ENCODE measurements at places on chromosomes 3 and 15.

GRCh38 chr3:52288674-52289073 lies 1.0 kb downstream of the GLYCTK start:
- DNase-seq = no peak

- DNase-seq = no peak
Observed at GRCh38 chr3:72275331-72275751, 490.4 kb upstream of the PROK2 start.

DNA sequence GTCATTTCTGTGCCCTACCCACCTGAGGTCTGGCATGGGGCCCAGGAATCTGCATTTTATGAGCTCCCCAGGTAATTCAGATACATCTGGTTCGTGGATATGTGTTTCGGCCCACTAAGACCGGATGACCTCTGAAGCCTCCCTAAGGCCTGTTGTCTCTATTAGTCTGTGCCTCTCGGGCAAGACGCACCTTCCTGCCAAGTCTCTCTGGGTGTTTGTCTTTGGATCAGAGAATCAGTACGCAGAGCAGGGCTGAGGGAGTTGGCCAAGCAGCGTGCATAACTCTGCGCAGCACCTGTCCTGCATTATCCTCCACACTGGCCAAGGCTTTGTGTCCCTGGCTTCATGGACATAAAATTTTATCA lies 181.0 kb downstream of the THSD4 start:
- no peak for DNase-seq

- DNase-seq = no peak
Observed at GRCh38 chr3:102457644-102458043, 22.8 kb downstream of the ZPLD1 start.

- no peak for DNase-seq
Observed at GRCh38 chr3:182399978-182400737, 393.1 kb upstream of the ATP11B start.

- no peak for DNase-seq
Observed at GRCh38 chr15:66239514-66239913, 14.0 kb downstream of the MEGF11 start.

DNA sequence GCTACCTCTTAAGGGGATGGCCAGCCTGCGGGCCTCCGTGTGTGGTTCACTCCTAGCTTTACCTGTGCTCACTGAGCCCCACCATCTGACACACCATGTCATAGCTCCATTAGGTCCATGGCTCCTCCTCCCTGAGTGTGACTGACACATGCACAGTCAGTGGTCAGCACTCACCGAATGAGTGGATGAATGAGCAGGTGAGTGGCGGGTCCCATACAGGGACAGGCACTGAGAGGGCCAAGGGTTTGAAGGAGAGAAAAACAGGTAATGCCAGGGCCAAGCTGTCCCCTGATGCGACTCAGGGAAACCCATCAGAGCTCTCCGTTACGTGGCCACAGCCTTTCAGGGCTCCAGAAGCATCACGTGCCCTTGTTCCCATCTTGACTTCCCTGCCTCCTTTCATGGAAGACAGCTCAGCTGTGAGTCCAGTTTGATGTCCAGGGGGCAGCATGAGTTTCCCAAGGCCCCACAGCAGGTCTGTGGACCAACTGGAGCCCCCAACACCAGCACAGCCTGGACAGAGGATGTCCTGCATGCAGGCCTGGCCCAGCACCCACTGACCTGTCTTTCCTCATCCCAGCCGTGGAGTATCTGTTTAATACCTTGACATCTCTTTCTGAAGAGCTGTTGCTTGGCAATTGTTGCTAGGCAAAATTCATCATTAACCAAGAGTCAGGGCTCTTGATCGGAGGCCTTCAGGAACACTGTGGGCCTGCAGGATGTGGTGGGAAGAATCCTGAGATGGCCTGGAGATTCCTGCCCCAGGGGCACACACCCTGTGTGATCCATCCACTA lies 84.4 kb downstream of the PLXNA1 start:
- no peak for DNase-seq

GRCh38 chr15:78691851-78692421 lies 50.9 kb upstream of the CHRNB4 start:
- no peak for DNase-seq

- DNase-seq = no peak
Observed at GRCh38 chr3:151459358-151459757, 1.5 kb downstream of the IGSF10 start.

- DNase-seq = no peak
Observed at GRCh38 chr3:154022606-154023005, 98.6 kb upstream of the ARHGEF26 start.

DNA sequence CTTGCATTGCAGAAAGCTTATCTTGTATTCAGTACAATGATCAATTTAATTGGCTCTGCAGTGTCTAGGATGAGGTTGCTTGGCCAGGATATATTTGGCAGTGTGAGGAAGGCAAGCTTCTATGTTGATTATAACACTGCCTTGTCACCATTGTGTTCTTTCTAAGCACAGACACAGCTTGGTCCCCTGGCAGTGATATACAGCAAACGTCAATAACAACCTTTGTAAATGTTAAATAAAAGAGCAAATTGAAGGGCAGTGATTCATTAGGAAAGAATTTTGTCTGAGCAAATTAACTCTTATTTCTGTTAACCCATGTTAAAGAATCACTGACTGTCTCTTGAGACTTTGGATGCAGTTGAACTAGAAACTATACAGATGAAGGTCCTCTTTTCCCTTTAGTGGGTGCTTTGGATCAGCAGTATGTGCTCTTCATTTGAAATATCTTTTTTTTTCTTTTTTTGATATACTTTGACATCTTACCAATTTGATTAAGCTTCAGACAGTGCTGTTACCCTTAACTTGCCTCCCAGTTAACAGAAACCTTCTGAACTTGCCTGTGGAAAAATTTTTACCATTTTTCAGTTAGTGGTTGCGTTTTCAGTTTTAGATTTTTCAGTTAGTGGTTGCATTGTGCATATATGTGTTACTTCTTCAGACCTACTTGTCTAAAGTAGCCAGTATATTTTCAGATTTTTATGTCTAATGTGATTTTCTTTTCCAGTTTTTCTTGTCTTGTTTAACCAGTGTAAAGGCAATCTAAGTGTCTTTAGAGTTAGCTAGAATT lies 199.8 kb downstream of the TCF12 start:
- no peak for DNase-seq

DNA sequence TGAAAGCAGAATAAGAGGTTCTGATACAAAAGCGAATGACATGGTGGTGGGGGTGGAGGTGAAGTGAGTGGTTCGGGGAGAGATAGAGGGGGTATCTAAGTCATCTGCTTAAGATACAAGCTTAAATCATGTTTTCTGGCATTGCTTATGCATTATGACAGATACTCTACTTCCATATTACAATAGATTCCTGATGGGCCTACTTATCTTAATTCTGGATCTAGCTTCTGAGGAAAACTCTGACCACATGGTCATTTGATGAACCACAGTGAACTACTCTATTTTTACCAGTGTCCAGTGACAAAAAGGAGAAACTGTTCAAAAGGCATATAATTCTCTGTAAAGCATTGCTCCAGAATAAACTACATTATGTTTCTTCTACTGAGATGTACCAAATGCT lies 673.7 kb upstream of the CCDC54 start:
- no peak for DNase-seq

DNA sequence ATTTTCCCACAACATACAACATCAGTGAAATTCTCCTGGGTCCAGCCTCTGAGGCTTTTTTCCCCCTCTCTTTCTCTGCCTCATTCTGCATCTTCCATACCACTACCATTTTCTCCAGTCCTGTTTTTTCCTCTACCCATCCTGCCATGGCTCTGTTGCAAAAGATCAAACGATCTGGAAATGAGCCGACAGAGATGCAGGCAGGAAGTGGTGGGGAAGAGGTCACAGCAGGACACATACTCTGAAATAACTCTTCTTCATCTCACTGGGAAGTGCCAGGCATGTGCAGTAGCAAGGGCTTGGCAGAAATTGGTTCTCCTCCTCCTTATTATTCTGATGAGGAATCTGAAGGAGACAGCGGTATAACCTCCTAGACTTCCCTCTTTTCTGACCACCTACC lies 114.3 kb downstream of the CORO2B start:
- DNase-seq = peak; percentile 5

DNA sequence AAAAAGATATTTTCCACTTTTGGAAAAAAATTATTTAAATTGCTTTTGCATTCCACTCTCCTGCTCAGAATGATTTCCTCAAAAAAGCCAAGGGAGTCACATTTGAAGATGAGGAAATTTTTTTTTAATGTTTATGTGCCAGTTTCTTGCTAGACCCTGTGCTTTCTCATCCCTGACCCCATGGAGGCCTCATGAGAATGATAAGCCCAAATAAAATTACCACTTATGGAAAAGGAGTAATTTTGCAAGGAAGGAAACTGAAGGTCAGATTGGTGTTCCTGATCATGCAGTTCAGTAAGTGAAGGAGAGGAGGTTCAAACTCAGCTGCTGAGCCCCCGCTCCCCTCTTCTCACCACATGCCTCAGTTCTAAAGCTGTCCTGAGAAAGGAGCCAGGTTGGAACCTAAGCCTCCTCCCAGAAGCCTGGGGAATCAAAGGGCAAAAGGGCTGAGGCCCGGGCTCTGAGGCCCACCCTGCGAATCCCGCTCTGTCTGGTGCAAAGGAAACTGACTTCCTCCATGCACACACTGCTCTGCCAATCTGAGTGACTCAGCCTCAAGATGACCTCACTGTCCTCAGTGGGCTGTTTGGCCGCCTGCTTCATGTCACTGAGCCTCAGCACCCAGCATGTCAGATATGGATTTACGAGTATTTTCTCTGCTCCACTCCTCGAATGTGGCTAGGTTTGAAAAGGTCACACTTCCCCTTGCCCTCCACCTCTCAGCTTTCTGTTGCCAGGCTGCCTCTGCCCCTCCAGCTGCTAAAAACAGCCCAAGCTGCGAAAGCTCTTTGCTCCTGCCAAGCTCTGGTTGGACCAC lies 56.9 kb upstream of the FLNB start:
- peak; percentile 22 for DNase-seq

DNA sequence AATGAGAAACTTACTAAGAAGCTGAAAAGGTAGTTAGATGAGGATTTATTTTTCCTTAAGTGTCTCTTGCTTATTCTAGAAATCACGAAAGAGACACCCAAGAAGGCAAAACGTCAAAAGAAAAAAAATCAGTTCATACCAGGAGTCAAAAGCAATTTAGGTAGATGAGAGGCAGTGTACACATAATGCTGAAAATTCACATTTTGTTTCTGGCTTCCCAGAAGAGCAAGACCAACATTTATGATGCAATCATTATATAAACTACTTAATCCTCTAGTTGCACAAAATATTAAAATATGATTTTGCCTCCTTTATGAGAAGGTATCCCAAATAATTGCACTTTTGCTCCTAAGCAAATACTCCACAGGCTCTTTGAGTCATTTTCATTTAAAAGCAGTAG lies 228.0 kb downstream of the FMN1 start:
- DNase-seq = no peak

- no peak for DNase-seq
Observed at GRCh38 chr15:48721061-48721810, 75.7 kb upstream of the FBN1 start.

DNA sequence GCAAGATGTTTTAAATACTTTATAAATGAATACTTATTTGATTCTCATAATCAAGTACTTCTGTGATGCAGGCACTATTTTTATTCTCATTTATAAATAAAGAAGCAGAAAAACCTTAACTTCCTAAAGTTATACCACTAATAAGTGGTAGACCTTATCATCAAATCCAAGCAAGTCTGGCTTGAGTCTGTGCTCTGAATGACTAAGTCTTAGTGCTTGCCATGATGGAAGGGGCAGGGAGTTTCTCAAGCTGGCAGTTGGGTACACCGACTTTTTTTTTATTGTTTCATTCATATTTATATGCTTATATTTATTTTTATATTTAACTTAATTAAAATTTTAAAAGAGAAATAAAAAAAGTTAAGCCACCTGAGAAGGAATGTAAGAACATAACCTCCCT lies 23.6 kb downstream of the SLMAP start:
- no peak for DNase-seq

GRCh38 chr15:77742570-77742969 lies 109.9 kb upstream of the LINGO1 start:
- no peak for DNase-seq

DNA sequence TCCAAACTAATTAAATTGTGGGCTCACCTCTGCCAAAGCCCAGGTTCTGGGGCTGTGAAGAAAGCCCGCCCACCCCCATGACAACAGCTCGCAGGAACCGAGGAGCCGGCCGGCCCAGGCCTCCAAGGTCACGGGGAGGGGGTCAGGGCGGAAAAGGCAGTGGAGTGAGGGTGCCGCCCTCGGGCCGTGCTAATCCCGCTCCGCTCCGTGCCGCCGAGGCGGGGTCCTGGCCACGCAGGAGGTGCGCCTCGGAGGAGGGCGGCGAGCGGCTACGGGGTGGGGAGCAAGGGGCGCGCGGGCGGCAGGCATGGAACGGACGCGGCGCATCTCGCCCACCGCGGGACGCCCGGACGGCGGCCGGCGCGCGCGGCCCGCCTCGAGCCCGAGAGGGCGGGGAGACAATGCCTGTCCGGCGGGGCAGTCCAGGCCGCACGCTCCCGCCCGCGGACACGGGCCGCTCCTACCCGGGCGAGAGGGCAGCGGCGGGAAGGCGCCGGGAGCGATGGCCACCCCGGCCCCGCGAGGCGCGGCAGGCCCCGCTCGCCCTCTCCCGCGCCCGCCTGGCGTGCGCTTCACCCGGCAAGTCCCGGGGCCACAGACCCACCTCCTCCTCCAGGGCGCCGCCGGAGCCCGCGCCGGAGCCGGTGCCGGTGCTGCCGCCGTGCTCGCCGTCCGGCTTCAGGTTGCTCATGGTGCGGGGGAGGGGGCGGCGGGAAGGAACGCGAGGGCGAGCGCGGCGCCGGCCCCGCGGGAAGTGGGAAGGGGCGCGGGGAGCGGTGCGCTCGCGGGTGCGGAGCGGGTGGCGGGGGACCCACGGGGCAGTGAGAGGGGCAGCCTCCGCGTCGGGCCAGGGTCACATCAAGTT lies 528 bp downstream of the RBPMS2 start:
- DNase-seq = peak; percentile 15

GRCh38 chr15:57635300-57635909 lies 43.7 kb downstream of the MYZAP start:
- no peak for DNase-seq

DNA sequence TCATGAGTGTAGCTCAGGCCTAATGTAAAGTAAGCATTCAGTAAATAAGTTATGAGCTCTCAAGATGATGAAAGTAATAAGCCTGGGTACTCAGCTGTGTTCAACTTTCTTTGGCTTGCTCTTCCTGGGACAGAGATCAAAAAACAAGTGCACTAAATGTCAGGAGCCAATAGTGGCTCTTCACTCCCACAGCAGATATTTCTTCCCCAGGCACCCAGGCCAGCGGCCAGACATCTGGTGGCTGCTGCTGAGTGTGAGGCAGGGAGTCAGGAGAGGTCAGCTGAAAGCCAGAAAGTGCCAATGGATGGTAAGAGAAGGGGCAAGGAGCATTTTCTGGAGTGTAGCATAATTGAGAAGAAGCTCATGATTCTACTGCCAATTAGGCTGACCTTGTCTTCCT lies 18.2 kb upstream of the ITGA11 start:
- DNase-seq = no peak
